Stimulated activated CD4-positive, alpha-beta T cell treated with anti-CD3 and anti-CD28 coated beads, TNF-alpha, amount 100 ng/mL, for 48 hours (primary cell): ENCODE measurements at places on chromosomes 4 and X.

GRCh38 chr4:151197247-151197646 lies 79.7 kb upstream of the PRSS48 start:
- no peak for DNase-seq

- DNase-seq: no peak
Measured at GRCh38 chr4:156815717-156816359, 155.8 kb downstream of the PDGFC start.

- DNase-seq: no peak
Measured at GRCh38 chr4:64248186-64248585, 161.1 kb downstream of the TECRL start.

- DNase-seq: no peak
Measured at GRCh38 chr4:80678413-80678812, 342.9 kb downstream of the CFAP299 start.

- no peak for DNase-seq
Measured at GRCh38 chrX:111010111-111010510, 85.9 kb upstream of the PAK3 start.

GRCh38 chrX:129239371-129239770 lies 283.9 kb downstream of the SMARCA1 start:
- DNase-seq: no peak

DNA sequence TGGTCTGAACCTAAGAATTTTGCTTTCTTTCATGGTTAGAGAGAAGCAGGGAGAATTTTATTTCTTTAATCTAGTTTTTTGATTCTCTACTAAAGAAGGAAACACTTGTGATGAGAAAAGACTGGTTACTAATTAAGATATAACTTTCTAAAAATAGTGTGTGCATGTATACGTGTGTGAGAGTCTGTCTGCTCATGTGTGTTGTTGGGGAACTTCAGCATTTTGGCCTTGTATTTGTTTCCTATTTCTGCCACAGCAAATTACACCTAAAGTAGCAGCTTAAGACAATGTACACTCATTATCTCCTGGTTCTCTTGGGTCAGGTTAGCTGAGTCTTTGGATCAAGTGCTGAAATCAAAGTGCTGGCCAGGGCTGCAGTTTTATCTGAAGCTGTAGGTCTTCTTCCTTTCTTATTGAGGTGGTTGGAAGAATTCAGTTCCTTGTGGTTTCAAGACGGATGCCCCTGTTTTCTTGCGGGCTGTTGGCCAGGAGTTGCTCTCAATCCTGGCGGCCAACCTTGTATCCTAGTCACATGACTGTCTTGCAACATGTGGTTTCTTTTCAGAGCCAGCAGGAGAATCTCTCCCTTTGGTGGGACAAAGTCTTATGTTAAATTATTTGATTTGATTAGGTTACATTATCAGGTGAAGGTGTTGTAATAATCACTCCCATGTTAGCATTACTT lies 188.4 kb upstream of the CLNK start:
- no peak for DNase-seq

- no peak for DNase-seq
Measured at GRCh38 chr4:142886566-142886965, 40.5 kb upstream of the INPP4B start.

- DNase-seq: peak; percentile 73
Measured at GRCh38 chr4:75939890-75940691, 722 bp downstream of the NAAA start.

DNA sequence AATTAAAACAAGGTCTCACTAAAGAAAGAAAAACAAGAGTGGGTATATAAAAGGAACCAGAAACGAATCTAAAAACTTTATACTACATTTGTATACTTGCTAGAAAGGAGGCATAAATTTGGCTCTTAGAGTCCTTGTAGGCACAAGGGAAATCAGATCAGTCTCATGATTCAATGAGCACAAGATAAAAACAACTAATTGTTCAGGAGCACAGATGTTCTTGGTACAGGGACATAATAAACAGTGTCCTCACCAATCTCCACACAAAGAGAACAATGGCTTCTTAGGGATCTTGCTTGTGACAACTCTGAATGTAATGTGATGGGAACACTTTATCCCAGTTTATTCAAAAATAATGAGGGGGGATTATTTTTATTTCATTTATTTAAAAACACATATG lies 28.3 kb downstream of the TMEM144 start:
- no peak for DNase-seq

DNA sequence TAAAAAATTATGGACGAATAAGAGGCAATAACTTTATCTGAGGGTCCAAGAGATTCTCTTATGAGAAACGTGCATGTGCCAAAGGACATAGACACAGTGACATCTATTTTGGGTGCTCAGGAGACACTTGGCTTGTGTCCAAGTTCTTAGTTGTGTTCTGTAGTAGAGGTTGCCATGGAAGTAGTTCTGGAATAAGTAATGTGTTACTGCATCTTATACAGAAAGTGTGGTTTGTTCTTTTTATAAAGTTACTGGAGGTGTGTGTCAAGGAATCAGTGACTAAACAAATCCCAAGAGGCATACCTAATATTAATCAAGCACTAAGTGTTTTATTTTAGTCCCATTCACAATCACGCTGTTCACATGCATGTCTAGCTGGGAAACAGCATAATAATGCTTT lies 305.7 kb downstream of the ARHGAP24 start:
- no peak for DNase-seq

DNA sequence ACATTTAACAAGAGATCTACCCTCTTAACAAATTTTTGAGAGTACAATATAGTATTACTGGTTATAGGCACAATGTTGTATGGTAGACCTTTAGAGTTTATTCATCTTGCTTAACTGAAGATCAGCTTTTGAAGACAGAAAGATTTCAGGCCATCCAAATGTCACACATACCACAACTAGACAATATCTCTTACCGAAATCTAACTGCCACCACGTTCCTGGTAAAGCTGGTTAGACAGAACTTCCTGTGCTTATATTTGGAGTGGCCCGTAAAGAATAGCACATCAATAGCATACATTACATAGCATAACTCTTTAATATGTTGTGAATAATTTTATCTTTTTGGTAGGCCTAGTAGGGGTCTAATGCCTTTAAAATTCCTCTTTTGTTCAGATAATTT lies 29.8 kb upstream of the ARHGEF6 start:
- no peak for DNase-seq

DNA sequence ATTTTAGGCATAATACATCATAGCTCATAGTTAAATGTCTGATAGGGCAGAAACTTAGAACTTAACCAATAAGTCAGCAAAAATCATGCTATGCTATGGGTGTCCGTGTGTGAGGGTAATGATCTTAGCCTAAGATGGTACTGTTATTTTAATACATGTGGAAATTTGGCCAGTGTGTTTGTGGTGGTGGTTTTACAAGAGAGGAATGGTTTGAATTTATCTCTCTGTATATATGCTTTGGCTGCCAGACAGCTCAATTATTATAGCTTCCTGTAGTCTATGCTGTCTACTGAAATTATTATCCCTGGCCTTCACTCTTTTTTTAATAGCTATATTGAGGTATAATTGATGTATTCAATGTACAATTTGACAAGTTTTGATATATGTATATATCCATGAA lies 21.3 kb downstream of the ZNF330 start:
- no peak for DNase-seq

GRCh38 chr4:26062215-26062614 lies 148.2 kb downstream of the SMIM20 start:
- DNase-seq: no peak

- no peak for DNase-seq
Measured at GRCh38 chrX:103954259-103954658, 8.2 kb upstream of the TMSB15B start.

DNA sequence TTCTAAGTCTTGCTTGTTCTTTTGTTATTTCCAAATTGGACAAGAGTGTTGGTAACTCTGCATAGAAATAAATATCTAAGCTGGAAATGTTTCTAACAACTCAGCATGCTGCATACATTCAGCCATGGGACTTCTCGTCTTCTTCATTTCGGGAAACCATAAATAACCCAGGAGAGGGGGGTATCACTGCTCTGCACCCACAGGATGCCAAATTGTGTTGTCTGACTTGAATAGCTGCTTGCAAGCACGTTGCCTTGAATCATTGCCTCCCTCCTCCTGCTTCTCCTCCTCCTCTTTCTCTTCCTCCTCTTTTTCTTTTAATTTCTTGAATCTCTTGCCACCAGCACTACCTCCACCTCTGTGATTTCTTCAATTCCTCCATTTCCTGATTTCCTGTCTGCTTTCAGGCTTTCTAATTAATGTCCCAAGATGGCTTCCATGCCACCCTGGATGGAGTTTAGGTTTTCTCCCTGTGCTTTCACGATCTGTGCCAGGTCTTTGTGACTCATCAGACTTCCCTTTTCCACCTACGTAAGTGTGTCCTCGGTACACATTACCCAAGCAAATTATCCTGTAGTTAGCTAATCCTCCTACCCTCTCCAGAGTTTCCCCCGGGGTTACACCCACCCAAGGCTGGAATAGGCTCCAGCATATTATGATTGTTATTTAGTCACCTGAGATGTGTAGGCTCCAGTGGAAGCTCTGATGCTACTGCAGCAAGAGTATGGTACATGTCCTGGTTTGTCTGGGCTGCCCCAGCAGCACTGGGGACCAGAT lies 122.6 kb upstream of the VCX3B start:
- no peak for DNase-seq

- no peak for DNase-seq
Measured at GRCh38 chrX:102930990-102931756, 5.9 kb upstream of the RAB40AL start.

GRCh38 chr4:115575851-115576250 lies 462.4 kb upstream of the NDST4 start:
- no peak for DNase-seq

DNA sequence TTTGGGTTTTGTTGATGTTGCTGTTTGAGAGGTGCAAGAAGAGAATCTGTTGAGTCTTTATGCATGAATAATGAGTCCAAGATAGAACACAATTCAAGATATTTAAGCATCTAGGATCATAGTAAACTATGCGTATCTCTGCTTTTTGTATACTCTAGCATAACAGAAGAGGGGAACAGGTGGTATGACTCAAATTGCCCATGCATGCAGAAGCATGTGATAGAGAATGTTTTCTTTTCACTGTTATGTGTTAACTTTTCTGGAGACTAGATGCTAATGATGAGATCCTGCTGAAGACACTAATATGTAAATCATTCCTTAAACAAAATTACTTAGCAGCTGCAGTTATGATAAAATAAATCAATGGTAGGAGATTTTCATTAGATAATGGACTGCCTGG lies 165.3 kb upstream of the FTHL17 start:
- no peak for DNase-seq

- no peak for DNase-seq
Measured at GRCh38 chrX:125205133-125205917, 114.3 kb upstream of the TEX13C start.

DNA sequence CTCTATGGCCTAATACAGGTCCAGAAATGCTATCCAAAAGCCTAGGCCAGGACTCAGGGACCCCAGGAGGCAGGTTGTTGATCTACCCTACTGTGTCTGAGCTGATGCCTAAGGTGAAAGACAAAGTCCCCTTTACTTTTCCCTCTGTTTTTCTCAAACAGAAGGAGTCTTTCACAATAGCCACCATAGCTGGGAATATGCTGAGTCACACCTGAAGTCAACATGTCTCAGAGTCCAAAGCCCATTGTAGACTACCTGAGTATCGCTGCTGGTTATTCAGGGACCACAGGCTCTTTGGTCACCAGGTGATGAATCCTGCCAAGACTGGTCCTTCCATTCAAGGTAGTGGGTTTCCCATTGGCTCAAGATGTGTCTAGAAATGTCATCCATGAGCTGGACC lies 562.2 kb downstream of the ACTRT1 start:
- DNase-seq: no peak

- no peak for DNase-seq
Measured at GRCh38 chr4:123651066-123651465, 254.5 kb downstream of the SPRY1 start.

DNA sequence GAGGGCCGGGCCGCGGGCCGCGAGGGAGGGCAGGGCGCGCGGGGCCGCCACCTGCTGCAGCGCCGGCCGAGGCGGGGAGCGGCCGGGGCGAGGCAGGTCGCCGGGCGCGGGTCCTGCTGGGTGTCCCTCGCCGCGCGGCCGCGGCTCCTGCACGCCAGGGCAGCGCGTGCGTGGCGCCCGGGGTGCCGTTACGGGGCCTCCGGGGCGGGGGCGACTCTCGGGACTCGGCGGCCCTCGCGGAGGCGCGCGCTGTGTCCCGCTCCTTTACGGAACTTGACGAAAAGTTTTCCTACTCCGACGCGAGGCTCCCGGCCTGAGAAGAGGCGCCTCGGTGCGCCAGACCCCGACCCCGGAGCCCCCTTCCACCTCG lies 329 bp downstream of the TBC1D14 start:
- no peak for DNase-seq

DNA sequence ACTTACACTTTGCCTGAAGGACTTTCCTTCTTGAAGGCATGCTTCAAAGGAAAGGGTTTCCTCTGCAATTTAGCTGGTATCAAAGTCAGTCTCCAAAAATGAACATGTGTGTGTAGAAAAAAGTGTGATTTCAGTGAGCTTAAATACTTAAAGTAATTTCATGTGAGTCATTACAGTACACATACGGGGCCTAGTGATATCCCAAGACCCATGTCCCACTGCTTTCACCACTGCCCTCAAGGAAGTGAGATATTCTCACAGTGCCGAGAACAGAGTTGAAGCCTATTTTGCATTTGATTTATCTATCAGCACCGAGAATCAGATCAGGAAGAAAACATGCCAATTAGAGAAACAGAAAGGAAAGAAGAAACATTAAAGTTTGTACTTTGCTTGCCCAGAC lies 61.0 kb downstream of the CHST7 start:
- no peak for DNase-seq

GRCh38 chrX:2500091-2500802 lies 529 bp downstream of the DHRSX start:
- DNase-seq: no peak

- DNase-seq: no peak
Measured at GRCh38 chrX:72475952-72476668, 96.5 kb downstream of the HDAC8 start.

- DNase-seq: no peak
Measured at GRCh38 chr4:182301736-182302135, 58.5 kb downstream of the TENM3 start.

GRCh38 chr4:80610845-80611677 lies 275.5 kb downstream of the CFAP299 start:
- no peak for DNase-seq

DNA sequence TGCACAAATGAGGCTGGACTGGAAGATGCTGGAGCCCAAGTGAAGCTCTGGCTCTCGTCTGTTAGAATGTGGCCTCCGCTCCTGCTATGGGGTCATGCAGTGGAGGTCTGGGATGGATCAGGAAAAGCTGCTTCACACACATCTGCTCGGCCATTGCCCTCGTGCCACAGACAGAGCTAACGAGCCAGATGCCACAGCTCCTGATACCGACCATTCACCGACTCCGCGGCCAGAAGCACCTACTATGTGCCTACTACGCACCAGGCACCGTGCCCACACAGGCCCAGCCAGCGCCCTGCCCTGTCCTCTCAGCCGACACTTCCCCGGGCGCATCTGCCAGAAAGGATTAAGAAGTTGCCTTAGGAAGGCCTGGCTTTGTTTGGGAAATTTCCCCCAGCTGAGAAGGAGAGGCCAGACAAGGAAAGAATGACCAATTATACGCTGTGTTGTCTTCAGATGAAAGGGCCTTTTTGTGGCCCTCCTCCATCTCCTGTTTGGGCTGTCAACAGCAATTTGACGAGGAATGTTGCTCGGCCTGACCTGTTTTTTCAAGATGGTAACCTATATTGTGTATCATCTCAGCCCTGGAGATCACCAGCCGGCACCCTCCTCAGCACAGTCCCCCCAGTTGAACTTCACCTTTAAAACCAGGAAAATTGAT lies 34.3 kb downstream of the HMX1 start:
- DNase-seq: no peak
